ENCODE measurements at places on chromosomes 11 and 22. TPM values are rescaled to one million over a fixed set of nuclear protein-coding genes. Genes with fewer than 3 reads are reported as not detected.
A peak's percentile ranks its signal among the peaks of the same experiment; 100 is the strongest.

The SLC22A25 gene
- polyA plus RNA-seq: 0.01 TPM

GRCh38 chr11:133821776-133822175, 23.5 kb downstream of the SPATA19 start:
- peak; percentile 61 for DNase-seq

GRCh38 chr11:76798671-76799065, 15.5 kb downstream of the TSKU start:
- DNase-seq: no peak

GRCh38 chr22:27692243-27692642, 109.3 kb downstream of the MN1 start:
- DNase-seq: no peak

The KDELR3 gene
- 60.6 TPM for polyA plus RNA-seq

GRCh38 chr11:47976931-47977330, 3.4 kb upstream of the PTPRJ start:
- no peak for DNase-seq

DNA sequence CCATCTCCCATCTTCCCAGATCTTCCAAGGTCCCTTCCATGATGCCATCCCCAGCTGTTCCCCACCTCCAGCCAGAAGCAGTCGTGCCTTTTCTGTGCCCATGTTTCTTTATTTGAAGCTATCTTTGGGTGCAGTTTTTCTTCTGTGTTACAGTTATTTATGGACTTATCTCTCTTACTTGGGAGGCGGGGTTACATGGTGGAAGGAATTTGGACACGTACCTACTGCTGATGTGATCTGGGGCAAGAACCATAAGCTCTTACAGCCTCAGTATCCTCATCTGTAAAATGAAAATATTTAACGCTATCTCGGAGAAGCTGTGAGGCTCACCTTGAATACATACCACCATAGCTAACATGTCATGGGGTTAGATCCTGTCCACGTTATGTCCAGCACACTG, 98.9 kb downstream of the ZBTB16 start:
- DNase-seq: no peak

Measured in small intestine (tissue), 16 donors.